ENCODE measurements at places on chromosomes 12 and 14.

DNA sequence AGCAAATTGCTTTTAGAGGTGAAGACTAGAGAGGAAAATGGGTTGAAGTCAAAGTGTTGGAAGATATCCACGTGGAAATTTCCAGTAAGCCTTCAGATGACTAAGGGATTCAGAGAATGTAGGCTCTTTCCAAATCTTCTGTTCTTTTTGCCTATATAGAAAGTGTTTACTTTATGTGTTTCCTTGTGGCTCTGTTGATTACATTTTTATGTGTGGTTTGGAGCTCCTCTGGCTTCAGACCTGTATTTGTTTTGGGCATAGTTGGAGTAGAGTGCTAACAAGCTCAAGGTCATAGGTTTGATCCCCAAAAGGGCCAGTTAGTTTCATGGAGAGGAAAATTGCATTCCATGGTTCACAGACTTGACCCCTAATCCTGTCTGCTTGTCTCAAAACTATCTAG lies 91.9 kb downstream of the IGF1 start:
- no peak for DNase-seq

GRCh38 chr12:72679147-72679757 lies 407.1 kb downstream of the TRHDE start:
- no peak for DNase-seq

DNA sequence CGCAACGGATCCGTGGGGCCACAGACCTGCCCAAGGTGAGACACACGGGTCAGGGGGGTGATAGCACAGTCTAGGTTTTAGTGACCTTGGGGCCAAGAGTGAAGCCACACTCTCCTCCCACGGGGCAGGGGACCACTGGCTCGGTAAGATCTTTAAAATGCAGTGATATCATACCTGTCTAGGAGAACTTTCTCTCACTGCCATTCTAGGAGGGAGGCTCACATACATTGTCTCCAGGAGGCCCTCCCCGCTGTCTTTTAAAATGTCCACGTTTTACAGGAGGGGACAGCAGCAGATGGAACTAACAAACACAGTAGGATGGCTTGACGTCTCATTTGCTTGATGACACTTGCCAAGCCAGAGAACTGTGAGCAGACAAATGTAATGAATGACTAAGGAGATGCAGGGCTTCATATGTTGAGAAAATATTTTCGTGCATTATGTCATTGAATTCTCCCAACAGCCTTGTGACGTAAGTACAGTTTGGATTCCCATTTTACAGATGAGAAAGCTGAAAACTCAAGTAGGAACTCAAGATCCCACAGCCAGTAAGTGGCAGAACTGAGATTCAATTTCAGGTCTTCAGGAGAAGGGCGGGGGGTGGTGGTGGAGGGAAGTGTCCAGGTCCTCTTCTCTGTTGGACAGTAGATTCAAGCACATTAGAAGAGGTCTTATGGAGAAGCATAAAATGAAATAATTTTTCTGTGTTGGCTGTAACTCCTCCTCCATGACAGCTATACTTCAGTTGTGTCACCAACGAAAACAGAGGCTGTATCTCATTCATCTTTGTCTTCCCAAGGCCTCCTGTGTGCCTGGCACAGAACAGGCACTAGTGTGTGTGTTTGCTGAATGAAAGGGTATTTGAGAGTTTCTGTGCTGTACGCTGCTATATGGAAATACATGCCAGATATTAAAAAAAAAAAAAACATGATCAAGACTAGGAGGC lies 2.1 kb downstream of the VASH1 start:
- no peak for DNase-seq

- DNase-seq = peak; percentile 58
Measured at GRCh38 chr14:104650057-104650980, 39.1 kb upstream of the INF2 start.

GRCh38 chr14:104708606-104709268 lies 15.3 kb upstream of the ADSS1 start:
- peak; percentile 63 for DNase-seq

DNA sequence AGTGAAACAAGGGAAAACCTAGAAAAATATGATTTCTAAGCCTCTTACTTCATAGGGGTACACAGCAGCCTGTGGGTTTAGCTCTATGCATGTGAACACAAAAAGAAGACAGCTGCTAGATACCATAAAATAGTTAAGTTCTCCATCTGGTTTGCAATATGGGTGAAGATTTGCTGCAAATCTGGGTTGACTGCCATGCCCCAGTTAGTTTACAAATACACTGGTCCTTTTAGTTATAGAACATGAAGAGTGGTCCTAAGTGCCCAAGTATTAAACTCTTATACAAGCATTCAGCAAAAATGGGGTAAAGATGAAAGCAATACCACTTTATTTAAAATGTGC lies 176.1 kb downstream of the AEBP2 start:
- no peak for DNase-seq

DNA sequence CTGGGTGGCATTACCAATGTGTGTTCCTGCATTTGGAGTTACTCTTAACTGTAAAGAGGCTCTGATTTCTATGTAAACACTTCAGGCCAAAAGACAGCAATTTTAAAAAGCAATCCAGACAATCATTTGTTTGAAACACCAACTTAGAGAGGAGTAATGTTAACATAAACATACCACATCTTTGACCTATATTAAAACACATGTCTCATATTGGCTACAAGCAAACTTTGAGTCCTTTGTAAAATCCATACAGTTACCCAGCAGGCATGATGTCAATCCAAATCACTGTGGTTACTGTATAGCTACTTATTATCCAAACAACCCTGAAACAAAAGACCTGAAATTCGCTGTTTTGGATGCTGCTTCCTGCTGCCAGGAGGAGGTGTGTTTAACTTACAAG lies 7.5 kb upstream of the G2E3 start:
- DNase-seq = no peak

DNA sequence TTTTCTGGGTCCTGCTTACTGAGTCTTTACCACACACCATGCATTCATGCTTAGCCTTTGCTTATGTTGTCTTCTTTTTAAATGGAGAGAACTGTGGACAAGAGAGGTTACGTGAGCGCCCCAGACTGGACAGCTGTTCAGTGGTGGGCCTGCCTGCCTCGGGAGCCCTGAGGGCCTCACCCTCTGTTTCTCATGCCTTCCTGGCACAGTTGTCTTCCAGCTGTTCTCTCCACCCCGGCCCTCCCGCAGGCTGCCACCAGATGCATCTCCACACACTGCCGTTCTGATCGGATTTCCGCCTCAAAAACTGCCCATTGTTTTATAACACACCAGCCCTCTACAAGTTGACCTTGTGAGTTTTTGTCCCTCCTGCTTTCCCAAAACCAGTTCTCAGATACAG lies 100.8 kb downstream of the SAMD4A start:
- DNase-seq = no peak

DNA sequence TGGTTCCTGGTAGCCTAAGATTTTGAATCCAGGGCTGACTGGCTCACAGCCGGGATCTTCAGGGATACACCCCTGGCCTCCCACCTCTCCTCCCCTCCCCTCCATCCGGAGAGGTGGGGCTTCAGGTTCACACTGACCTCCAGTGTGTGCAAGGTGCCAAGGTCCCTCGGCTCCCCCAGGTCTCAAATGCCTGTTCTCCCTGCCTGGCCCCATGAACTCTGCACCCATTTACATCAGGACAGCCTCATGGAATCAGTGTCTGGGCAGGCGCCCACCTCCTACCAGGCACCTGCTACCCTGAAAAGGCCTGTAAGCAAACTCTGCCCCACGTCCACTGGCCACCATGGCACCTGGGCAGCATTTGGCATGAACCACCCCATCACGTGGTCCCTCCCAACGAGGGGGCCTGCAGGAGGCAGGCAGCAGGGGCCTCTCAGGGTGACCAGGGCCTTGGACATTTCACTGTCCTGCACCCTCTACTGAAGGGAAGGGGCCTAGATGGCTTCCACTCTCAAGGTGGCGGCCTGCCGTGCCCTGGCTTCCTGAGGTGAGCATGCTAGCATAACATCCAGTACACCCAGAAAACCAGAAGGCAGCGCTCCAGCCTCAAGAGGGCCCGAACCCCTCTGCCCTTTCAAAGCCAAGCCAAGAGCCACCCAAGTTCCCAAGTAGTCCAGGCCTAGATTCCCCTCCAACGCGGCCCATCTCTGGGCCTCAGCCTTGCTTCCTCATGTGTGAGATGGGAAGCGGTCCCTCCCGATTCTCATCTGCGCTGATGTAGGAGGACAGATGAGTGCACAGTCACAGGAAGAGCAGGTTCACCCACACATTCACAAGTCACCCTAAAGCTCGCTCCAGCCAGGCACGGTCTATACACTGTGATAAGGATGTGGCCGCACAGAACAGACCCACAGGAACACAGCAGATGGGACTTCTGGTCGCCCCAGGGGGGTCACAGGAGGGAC lies 37.3 kb downstream of the CCDC85C start:
- no peak for DNase-seq

DNA sequence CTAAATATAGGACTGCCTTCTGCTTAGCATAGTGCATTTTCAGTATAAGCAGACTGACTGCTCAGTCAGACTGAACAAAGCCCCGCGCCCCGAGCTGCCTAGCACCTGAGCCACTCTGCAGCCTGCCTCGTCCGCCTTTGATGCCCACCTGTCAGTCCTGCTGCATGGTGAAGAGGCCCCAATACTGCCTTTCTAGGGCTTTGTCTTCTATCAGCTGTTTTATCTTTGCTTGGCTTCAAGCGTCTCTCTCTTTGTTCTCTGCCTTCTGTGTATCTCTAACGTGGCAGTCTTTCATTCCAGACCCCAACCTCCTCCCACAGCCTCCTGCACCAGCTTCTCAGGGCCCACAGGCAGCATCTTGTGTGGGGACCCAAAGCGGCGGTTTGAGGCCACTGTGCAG lies 1001.0 kb downstream of the VRK1 start:
- peak; percentile 2 for DNase-seq

GRCh38 chr12:22530-23201 lies 43.9 kb upstream of the IQSEC3 start:
- DNase-seq = no peak

GRCh38 chr12:121673013-121673511 lies 3.6 kb upstream of the MORN3 start:
- no peak for DNase-seq

GRCh38 chr14:21974741-21975140 lies 301.1 kb upstream of the OR4E1 start:
- no peak for DNase-seq

DNA sequence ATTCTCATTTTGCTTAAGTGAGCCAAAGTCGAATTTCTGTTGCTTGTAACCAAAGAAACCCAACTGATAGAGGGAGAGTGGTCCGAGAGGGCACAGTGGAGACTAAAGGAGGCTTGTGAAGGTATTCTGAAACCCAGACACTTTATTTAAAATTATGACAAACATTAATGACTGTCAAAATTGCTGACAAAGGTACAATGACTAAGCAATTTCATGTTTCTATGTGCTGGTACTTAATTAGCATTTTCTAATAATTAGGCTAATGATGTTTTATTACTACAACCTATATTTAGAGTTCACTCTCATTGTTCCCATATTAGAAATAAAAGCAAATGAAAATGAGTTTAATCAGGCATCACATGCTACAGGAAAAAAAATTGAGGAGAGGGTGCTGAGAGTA lies 116.4 kb downstream of the PTGER2 start:
- DNase-seq = no peak

GRCh38 chr14:74462993-74463392 lies 30.1 kb downstream of the NPC2 start:
- DNase-seq = no peak

GRCh38 chr14:95998656-95999055 lies 40.5 kb upstream of the C14orf132 start:
- DNase-seq = no peak

DNA sequence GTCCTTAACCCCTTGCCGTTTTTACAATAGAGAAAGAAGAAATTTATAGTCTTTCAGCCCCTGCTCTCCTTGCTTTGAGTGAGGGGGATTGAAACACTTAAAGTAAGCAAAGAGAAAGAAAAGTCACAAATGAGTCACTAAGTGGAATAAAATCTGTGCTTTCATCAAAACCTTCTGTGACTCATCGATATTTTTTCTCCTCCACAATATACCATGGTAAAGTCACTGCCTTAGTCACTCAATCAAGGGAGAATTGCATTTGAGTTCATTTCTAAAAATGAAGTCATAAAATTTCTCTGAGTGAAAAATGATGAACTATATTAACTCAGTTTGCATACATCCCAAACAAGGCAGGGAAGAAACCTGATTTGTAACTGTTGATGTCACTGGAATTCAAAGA lies 470.3 kb downstream of the FOXG1 start:
- no peak for DNase-seq

DNA sequence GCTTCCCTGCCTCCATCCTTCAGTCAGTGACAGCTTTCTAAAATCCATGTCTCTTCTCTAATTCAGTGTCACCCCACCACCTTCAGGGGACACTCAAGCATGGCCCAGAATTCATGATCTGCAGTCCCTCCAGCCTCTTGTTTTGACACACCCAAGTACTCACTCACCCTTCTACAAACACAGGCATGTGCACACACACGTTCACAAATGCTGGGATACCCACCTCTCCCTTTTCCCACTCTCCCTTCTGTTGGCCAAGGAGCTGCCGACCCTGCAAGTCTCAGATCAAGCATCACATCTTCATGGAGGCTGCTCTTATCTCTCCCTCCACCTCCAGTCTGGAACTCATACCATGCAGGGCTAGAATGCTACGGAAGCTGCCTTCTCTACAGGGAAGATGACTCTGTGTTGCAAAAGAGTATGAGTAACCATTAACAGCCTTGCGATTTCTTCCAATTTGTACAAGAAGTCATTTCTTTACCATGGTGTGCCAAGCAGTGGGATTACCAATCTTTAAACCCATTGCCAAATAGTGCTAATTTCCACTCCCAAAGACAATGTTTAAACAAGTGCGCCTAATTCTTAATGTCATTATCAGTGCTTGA lies 196.1 kb downstream of the BCL11B start:
- no peak for DNase-seq

GRCh38 chr14:100747021-100747586 lies 20.4 kb downstream of the DLK1 start:
- no peak for DNase-seq
